ENCODE measurements at places on chromosomes 2 and 18.

DNA sequence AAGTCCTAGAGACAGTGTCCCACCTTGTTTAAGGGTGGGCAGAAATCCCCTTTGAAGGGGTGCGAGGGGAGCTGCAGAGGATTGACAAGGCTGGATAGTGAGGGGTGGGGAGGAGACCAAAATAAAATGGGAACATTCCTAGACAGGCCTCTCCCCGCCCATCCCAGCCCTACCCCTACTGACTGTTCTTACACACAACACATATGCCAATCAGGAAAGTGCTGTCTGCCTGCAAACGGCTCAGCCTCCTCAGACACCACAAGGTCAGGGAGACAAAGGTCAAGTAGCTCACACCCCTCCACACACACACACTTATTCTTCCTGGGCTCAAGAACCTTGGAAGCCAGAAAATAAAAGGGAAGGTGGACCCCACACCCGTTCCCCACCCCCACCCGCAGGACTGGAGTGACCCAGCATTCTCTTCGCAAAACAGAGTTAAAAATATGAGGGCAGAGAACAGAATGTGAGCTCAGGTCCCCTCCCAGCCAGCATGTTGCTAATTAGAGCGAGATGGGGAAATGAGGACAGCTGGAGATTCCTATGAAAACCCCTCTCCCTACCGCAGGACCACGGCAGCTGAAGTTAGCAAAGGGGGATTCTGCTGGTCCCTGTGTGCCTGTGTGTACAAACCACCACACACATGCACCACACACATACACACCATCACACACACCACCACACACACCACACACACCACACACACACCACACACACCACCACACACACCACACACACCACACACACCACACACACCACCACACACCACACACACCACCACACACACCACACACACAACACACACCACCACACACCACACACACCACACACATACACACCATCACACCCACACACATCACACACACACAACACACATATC lies 197.8 kb downstream of the TNS1 start:
- DNase-seq = no peak

GRCh38 chr2:61423714-61424113 lies 47.2 kb downstream of the USP34 start:
- DNase-seq = peak; percentile 81

DNA sequence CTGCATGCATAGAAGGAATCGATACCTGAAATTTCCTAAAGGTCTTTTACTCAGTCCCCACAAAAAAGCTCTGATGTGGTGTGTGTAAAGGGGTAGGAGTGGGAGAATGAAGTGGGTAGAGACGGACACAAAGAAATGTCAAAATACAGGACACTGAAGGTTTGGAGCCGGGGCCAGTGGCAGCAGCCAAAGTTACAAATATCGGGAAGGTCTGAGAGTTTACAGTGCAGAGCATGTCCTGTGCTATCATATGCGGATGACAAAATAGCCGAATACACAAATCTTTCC lies 89.9 kb upstream of the STON1 start:
- no peak for DNase-seq

DNA sequence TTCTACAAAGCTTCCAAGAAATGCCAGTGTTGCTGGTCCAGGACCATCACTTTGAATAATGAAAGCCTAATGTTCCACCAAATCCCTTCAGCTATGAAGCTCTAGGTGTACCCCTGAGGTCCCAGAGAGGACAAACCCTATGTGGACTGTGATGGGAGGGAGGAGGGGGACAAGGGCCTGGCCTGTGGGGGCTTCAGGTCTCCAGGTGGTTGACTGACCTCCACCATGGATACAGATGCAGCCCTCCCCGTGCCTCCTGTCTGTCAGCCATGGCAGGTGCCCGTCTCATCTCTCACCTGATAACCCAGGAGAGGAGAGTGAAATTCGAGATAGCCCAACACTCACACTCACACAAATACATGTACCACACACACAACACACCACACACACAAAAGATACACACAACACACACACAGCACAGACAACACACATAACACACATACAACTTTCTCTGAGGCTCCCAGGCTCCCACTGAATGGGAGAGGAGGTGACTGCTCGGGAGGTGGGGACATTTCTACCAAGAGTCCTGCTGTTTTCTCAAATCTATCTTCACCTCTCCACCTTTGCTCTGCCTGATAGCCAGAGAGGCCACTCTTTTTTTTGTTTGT lies 12.8 kb upstream of the RHOB start:
- no peak for DNase-seq

- DNase-seq = peak; percentile 65
These were observed at the start of the genes PEX13 and PUS10 for GRCh38 chr2:61017556-61018317. PEX13 (plus strand) TSS chr2:61017720; CDS start chr2:61017760, 40 bp downstream. PUS10 (minus strand) TSS chr2:61018255; CDS start chr2:61011890, 6,365 bp downstream.

DNA sequence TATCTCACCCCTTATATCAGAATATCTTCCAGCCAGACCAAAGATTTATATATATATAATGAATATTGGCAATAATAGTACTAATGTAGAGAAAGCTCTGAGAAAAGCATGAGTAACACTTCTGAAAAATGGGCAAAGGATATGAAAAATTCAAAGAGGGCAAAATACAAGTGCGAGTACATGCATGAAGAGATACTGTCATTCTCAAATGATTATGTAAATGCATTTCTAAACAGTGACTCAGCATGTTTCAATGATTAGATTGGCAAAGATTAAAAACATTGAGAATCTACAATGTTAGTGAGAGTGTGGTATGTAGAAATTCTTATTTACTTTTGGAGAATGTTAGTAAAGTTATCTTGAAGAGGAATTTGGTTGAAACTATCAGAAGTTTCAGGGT lies 118.3 kb upstream of the NEDD4L start:
- DNase-seq = peak; percentile 45

- DNase-seq = peak; percentile 91
These were observed 58.4 kb upstream of the GALR1 start for GRCh38 chr18:77191071-77191751.

- no peak for DNase-seq
These were observed 117.0 kb downstream of the GRB14 start for GRCh38 chr2:164504253-164504652.

- no peak for DNase-seq
These were observed 160.6 kb downstream of the ANKRD30B start for GRCh38 chr18:14908541-14908940.

DNA sequence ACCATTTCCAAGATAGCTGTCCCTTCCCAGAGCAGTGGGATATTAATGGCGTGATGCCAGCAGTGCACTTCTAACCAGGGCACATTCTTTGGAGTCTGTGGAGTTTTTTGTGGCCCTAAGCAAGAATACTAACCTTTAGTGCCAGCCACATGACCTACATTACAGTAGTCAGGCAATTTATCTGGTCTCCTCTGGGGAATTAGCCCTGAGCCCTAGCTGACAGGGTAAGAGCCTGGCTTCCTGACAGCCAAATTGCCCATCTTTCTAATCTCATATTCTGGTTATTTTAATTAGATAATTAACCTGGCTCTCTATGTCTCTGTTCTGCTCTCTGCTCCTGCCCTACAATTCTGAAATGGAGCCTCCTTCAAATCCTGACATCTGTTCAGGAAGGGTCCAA lies 5.2 kb downstream of the PFN4 start:
- DNase-seq = no peak
